ENCODE measurements at places on chromosomes 1 and 21.

DNA sequence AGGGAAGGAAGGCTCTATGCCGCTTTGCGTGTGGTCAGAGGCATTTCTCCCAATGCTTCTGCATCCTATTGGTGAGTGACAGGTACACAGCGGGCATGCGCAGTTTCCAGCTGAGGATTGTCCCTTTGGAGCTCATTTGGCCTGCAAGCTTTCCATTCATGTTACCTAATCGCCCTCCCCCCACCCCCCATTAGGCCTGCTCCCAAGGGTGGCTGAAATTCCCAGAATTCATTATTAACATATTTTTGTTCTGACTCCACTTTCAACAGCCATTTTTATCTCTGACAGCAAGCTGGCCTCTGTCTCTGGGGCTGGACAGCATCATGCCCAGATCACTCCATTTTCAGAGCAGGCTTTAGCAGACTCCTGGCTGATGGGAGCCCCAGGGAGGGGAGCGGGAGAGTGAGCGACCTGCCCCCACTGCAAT, 25.6 kb downstream of the MIS18A start:
- no peak for DNase-seq

DNA sequence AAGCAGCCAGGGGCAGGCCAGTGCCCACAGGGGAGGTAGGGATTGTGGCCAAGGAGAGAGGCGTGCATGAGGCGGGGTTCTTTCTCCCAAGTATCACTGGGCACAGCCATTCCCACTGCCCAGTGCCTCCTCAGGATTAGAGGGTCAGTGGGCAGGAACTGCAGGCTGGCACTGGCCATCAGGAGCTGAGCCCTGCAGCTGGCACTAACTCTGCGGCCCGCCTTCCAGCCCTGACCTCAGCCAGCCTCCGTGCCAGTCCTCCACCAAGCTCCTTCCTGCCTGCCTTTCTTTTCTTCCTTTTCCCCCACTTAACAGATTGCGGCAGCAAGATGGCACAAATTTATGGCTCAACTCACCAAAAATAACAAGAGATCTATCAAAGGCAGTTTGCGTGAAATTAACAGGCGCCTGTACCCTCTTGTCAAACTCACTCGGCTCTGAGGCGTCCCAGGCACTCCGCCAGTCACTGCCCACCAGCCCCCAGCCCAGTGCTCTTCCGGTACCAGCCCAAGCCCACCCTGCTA, 11.1 kb downstream of the ADGRB2 start:
- DNase-seq, result peak; percentile 16

- DNase-seq, result no peak
These were observed 64.0 kb upstream of the SELENON start for GRCh38 chr1:25735956-25736529.

DNA sequence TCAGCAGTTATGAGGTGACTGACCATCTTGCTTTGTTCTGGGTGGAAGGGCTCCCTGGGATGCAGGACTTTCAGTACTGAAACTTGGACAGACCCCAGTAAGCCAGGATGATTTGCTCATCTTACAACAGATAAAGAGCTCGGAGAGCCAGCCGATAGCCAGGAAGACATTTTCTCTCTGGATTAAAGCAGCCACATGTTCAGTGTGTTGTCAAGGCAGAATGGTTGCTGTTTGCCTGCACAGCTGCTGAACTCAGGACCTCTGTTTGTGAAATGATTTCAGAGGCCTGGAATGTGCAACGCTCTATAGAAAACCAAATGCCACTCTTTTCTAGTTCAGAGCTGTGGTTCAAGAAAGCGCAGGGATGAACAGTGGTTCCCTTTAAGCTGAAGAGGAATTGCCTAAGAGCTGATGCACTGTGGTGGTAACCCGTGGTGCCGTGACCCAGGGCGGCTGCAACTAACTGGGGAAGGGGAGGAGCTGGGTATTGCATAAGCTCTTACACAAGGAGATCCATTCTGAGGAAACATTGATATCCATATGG, 40.7 kb downstream of the CASQ2 start:
- DNase-seq, result peak; percentile 96

GRCh38 chr1:244304656-244305055, 147.1 kb downstream of the ADSS2 start:
- no peak for DNase-seq
